ENCODE measurements at places on chromosomes 5 and 9. TPM values are rescaled to one million over a fixed set of nuclear protein-coding genes. Genes with fewer than 3 reads are reported as not detected.

Gene PPP3R2
- total RNA-seq: not detected

DNA sequence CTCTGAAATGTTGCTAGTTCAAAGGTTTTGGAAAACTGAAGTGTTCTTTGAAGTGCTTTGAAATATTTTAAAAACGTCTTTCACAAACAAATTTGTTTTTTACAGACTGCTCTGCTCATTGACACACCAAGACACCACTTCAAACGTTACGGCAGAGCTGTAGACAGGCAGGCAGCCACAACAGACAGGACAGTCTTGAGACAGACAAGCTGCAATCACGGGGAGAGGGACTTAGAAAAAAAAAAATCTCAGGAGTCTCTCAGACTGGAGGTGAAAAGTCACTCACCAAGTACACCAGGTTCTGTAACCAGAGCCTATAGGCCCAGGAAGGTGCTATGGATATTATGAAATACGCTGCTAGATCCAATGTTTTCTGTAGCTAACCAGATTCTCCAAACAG, 135.4 kb downstream of the ISL1 start:
- DNase-seq: no peak

GRCh38 chr9:128024761-128025308, 42.3 kb downstream of the NAIF1 start:
- DNase-seq: no peak

- DNase-seq: no peak
Measured at GRCh38 chr5:44546286-44546685, 157.1 kb upstream of the FGF10 start.

Gene CDH9
- not detected for total RNA-seq

GRCh38 chr5:160359816-160360215, 10.6 kb downstream of the C1QTNF2 start:
- DNase-seq: no peak

DNA sequence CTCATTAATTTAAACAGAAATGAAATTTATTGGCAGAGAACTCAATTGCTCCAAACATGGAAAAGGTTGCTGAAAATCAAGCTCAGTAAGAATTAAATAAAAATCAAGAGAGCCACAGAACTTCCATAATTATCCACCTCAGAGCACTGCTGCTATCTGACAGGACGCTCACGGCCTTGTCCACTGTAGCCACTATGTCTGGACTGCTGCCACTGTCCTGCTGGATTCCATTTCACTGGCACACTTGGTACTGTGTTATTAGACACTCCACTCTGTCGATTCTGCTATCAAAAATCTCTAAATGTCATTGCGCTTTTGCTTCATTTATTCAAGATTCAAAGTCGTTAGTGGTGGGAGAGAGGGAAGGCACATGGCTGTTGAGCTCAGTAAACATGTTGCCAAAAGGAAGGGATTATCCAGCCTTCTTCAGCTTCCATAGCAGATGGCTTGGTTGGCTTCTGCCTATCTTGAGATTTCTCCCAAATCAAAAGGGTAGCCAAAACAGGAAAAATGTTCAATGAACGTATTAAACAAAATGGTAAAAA, 815.0 kb downstream of the CDH18 start:
- DNase-seq: no peak

Data from mesenteric fat pad (tissue), 1 donor.